SHP77 treated with DMSO at 0.1 percent for 48 hours (cell line): ENCODE measurements at places on chromosomes 5 and 9.

- DNase-seq = no peak
Measured at GRCh38 chr5:41812156-41812555, 58.1 kb downstream of the OXCT1 start.

GRCh38 chr5:43044181-43044914 is 4.2 kb upstream of the ANXA2R start:
- no peak for DNase-seq

DNA sequence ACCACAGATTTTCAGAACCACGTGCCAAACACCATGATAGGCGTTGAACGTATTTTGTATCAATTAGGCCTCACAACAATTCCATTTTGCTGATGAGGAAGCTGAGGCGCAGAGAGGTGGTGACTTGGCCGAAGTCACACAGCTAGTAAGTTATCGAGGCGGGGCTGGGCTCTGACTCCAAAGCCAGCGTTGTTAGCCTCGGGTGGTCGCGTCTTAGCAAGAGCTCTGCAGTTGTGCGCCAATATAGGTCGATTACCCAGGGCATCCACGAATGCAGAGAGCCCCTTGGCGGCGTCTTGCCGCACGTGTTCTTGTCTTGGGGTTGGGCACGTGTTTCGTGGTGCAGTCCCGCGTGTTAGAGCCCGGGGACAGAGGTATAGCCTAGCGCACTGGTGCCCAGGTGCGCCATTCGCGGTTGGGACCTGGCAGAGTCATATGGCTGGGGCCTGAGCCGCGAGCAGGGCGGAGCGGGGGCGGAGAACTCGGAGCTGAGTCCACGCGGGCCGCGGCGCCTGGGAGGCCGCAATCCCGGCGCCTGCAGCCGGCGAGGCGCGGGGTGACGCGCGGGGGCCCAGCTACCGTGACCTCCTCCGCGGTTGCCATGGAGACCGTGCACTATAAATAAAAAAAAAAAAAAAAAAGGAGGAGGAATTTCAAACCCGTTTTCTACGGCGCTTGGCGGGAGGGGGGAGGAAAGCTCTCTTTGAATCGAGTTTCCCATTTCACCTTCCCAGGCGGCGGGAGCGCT is 62.3 kb downstream of the CXXC5 start:
- DNase-seq = no peak

DNA sequence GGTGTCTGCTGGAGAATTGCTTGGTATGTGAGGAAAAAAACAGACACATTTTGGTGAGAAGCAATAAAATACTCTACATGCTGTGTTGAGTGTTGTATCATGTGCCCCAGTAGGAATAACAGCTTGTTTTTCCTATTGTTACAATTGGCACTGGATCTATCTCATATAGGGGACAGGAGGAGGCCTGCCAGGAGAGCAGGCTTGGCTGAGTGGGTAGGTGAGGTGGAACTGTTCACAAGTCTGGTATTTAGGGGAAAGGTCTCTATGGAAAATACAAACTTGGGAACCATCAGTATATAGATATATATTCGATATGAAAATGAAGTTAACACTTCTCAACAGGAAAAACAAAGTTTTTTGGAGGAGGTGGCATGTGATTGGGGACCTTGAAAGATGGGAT is 9.5 kb upstream of the SH3TC2 start:
- no peak for DNase-seq

GRCh38 chr9:89207026-89207425 is 28.4 kb upstream of the SHC3 start:
- DNase-seq = no peak

GRCh38 chr5:93621327-93621798 is 38.3 kb downstream of the NR2F1 start:
- peak; percentile 74 for DNase-seq

DNA sequence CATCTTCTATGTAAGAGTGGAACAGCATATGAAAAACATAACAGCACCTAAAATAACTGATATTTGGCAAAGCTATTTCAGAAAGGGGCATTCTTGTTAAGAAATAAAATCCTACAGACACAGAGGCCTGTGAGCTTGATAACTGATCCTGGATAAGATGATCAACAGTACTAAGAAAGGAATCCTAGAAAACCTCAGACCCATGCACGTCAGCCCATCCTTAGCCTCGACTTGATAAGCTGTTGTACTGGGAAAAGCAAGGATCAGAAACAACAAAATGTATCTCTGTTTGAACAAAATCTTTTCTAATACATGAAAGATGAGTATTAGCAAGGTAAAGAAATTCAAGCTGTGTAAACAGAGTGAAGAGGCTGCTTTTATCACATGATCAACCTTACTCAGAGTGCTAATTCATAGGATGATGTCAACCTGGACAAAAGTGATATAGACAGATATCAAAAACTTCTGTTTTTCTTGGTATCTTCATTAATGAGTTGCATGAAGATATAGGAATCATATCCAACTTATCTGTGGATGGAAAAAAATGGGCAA is 15.2 kb downstream of the LIFR start:
- peak; percentile 94 for DNase-seq

DNA sequence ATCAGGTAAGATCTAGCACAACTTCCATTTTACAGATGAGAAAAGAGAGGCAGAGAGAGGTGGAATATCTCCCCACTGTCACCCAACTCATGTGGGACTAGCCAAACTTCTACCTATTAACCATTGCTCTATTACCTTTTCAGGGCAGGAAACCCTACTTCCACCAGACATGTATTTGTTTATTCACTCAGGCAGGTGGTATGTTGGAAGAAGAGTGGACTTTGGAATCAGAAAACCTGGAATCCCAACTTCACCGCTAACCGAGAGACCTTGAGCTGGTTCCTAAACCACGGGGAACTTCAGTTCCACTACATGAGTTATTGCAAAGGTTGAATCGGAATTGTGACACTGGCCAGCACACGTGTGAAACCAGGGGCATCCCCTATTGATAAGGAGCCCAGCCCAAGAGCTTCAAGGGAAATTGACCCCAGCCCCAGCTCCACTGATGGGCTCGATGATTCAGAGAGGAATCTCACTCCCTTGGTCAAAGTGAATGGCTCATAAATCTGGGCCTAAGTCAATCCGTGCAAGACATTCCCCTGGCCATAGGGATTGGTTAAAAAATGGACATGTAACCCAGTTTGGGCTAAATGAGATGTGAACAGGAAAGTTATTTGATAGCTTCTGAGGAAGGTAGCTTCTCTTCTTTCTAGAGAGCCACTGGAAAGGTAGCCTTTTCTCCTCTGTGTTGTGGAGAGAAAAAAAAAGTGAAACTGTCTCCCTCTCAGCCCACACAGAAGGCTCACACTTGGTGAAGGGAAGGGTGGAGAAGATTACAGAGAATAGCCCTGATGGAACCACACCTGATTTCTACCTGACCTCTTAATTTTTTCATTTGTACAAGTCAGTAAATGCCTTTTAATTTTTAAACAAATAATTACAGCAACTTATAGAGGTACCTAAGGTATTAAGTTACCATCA is 5.5 kb upstream of the GLIS3 start:
- DNase-seq = no peak

- no peak for DNase-seq
Measured at GRCh38 chr9:35756275-35757225, 2.5 kb upstream of the MSMP start.

DNA sequence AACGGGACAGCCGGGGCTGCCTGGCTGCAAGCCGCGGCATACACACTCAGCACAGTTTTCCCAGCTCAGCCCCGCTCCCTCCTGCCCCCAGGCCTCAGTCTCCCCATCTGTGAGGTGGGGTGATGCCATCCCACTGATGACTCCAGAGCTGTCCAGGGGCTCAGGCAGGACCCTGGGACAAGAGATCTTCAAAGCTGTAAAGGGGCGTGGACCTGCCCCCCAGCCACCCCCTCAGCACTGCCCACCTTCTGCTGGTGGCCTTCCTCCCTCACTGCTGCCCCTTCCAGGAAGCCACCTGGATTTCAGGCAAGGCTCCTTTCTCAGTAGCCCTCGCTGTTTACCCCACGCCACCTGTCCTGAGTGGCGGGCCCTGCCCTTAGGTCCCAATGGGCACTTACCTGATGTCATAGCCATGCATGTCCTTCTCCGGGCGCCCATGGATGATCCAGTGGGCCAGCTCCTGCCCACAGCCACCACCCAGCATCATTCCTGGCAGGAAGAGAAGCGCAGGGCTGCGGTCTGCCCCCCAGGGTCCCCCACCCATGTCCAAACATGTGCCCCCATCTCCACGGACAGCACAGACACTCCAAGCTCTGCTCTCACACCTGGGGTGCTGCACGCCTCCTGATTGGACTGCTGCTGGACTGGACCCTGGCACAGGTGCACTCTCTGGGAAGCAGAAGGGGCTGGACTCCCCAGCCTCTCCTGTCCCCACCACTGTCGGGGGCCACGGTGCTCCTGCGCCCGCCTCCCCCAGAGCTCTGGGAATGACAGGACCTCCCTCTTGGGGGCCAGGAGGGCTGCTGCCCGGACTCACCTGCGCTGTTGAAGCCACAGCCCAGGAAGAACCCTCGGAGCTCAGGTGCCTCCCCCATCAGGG is 25.7 kb downstream of the SARDH start:
- DNase-seq = no peak

DNA sequence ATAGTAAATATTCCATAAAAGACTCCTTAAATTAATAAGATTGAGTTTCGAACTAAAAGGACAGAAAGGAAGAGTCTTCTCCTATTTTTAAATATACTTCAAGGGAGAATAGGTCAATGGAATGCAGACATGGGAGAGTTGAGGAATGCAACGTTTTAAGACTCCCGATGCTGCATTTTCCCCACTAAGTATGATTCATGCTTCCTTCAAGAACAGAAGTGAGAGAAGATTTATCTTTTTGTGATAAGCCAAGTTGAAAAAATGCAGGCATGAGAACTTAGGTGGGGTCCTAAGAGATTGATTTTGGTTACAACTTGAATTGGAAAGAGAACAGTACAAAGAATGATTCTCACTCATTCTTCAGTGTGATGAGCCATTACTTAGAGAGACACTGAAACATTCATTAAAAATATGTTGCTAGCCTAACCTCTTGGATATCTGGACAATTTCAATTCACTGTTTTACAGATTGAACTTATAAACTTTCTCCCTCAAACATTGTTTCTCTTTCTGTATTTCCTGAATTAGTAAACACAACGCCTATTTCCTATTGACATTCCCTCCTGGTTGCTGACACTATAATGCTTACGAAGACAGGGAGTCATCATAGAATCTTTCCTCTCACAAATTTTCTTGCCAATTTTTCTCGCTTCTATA is 1666.1 kb upstream of the WWC1 start:
- DNase-seq = no peak

- no peak for DNase-seq
Measured at GRCh38 chr5:150485693-150486401, 22.1 kb upstream of the NDST1 start.

GRCh38 chr9:134661791-134662142 is 20.2 kb downstream of the COL5A1 start:
- DNase-seq = no peak

- no peak for DNase-seq
Measured at GRCh38 chr5:179793468-179794139, at the start of gene LTC4S. TSS of gene LTC4S (plus strand) at chr5:179793986. CDS start at chr5:179794081, 95 bp downstream.

DNA sequence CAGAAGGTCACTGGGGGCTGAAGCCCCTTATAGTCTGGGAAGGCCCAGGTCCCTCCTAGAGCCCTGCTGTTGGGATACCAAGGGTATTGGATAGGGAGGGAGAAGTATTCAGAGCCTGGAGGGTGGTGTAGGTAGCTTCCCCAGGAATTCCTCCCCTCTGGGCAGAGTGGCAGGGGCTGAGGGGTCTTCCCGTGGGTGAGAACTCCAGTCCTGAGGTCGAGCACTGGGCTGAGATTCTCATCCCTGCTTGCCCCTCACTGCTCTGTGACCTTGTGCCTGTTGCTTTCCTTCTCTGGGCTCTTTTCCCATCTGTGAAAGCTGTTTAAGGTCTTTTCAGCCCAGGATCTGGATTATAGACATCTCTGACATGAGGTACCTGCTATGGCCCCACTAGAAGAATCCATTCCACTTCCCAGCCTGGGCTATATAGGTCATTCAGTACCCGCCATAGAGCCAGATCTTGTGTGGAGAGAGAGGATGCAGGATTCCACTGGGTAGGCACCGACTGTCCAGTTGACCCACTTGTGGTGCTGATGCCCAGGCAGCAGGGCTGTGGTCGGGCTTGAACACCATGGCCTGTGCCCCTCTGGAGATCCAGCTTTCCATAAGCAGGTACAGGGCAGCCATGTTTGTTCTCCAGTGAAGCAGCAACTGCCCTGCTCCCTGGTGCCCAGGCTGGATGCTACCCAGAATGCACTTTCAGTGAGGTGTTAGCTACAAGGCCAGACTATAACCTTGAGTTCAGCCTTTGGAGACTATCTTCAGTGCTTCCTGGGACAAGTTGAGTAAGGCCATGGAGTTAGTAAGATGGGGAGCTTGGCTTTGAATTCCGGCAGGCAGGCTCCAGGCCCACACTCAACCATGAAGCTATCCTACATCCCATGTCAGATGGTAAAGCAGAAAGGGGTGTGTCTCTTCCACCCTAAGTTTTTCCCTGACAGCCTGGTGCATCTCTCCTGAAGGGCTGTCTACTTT is 60.1 kb downstream of the AMBP start:
- no peak for DNase-seq
